D341Med (cell line): ENCODE measurements at places on chromosomes 2 and 18.

DNA sequence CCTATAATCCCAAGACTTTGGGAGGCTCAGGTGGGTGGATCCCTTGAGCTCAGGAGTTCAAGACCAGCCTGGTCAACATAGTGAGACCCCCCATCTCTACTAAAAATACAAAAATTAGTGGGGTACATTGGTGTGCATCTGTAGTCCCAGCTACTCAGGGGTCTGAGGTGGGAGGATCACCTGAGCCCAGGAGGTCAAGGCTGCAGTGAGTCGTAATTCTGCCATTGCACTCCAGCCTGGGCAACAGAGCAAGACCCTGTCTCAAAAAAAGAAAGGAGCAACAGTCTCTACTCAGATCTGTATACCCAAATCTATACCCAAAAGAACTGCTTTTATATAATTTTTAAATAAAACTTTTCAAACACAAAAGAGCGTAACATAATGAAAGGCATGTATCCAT lies 5.5 kb upstream of the HSBP1L1 start:
- no peak for DNase-seq

DNA sequence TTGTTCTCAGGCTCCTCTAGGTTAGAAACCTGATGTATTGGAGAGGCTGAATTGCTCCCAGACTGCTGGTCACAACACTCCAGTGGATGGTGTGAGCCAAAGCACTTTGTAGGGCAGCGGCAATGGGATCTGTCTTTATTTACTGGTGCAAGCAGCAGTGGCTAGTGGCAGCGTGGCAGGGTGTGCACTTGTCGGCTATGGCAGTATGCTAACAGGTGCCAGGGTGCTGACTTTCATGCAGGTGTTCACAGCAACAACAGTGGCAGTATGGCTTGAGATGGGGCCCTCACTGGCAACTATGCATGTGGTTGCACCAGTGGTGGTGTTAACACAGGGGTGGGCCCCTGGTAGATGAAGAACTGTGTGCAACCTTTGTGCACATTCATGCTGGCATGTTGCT lies 347.8 kb downstream of the DSC3 start:
- no peak for DNase-seq

- DNase-seq: no peak
Observed at GRCh38 chr2:20191714-20192569, 33.0 kb downstream of the SDC1 start.

DNA sequence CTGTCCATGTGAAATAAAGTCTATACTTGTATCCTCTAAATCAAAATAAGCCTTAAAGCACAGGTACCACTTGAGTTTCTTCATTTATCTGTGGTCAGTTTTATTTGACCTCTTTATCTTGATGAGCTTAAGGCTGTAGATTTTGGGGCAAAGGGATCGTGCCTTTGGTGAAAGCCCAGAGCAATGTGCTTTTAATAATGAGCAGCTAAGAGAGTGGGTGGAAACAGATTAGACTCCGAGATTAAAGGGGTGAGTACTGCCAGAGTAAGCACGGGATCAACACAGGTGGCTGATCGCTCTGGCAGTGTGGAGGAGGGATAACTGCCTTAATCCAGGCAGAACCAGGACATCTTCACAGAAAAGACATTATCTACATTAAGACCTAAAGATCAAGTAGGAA lies 280.4 kb downstream of the TDRD15 start:
- DNase-seq: peak; percentile 49

- no peak for DNase-seq
Observed at GRCh38 chr2:160479269-160479668, 14.3 kb downstream of the RBMS1 start.

DNA sequence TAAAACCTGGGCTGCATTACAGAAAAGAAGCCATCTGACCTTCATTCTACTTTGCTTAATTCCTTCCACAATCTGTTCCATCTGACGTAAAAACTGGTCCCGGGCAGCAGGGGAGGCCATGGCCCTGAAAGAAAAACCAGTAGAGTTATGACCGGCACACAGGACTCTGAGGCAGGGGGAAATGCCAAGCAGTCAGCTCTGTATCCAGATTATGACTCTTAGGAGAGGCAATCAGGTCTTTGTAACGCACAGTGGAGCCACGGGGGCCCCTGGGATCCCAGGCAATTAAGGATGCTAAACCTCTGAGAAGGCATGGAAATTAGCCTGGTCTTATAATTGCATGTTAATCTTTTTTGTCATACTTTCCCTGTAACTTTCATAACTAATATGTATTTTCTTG lies 78.4 kb downstream of the CCDC93 start:
- peak; percentile 62 for DNase-seq

DNA sequence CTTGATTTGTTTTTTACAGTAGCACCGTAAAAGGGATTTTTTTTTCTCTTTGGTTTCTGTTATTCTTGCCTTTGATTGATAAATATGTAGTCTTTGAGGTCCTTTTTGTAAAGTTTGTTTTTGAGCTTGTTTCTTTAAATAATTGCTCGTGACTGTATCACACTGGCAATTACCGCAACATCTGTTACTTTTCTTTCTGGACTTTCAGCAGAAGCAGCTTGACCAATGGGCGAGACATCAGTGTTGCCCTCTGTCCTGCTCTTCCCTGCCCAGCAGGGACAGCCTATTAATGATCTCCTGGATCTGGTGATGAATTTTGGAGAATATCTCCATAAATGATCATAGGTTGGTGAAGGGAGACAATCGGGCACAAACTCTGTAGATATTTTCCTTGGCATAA lies 74.9 kb downstream of the TDRD15 start:
- no peak for DNase-seq

DNA sequence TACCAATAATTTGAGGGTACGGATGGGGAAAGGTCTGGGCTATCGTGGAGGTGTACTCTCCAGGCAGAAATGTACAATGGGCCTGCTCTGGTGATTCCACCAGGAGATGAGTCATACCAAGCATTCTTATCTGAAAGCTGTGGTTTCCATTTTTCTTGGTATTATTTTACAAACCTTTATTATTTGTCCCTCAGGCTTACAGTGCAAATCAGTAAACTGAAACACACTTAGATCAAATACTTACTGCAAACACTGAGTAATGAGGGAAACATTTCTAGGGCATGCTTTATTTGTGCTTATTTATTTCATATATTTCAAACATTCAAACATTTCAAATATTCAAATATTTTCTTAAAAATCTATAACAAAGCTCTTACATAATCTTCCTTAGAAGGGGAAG lies 319.8 kb downstream of the RND3 start:
- DNase-seq: no peak

DNA sequence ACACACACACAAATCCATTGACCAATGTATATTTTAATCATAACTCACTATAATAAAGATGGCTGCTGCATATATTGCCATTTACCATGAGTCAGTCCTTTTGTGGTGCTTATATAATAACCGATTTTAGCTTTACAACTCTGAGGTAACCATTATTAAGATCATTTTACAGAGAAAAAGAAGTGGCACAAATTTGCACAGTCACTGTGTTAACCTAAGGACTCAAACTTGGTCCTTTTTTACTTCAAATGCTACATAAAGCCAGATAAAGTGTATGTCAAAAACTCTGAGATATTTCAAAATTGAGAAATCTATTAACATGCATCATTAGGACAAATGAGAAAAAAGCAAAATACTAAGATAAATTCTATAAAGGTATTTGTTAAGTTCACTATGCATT lies 923.7 kb downstream of the NRXN1 start:
- no peak for DNase-seq

GRCh38 chr18:55422456-55423180 lies 165.4 kb downstream of the TCF4 start:
- DNase-seq: no peak

DNA sequence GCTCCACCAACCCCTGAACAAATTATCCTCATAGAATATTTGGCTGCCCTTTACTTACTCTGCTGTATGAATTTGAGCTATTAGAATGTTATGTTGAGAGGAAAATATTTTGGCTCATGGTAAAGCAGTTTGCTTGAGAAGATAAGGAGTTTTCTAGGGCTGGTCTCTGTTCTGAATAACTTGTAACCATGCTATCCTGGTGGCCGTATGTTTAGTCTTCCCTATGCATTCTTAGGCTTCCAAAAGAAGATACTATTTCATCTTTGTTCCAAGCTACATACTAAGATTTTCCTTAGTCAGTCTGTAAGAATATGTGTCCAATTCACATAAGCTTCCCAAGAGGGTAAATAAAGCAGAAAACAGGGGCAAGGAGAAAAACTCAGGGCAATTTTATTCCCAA lies 1105.1 kb upstream of the PIK3C3 start:
- no peak for DNase-seq

GRCh38 chr2:168545439-168546082 lies 89.5 kb downstream of the CERS6 start:
- DNase-seq: no peak

GRCh38 chr18:53541924-53542323 lies 682.5 kb downstream of the MBD2 start:
- no peak for DNase-seq

- DNase-seq: no peak
Observed at GRCh38 chr18:48544661-48545415, 6.0 kb downstream of the CTIF start.

DNA sequence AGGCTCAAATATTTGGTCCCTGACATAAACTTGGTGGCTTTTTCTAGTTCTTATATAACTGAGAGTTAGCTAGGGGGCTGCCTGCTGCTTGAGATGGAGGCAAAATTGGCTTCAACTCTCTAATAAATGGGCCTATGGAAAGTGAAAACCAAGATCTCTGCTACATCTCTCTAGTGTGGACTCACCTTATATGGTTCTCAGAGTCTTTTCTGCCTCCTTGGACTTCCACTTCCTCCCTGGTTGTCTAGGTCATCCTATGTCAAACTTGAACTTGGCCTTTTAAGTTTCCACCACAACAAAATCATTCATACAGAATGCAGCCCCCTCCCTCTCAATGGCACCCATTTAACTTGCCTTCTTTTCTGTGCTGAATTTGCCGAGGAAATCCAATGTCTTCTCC lies 23.9 kb upstream of the ARHGAP25 start:
- no peak for DNase-seq

- DNase-seq: no peak
Observed at GRCh38 chr2:102442967-102443828, 20.2 kb downstream of the IL18RAP start.

DNA sequence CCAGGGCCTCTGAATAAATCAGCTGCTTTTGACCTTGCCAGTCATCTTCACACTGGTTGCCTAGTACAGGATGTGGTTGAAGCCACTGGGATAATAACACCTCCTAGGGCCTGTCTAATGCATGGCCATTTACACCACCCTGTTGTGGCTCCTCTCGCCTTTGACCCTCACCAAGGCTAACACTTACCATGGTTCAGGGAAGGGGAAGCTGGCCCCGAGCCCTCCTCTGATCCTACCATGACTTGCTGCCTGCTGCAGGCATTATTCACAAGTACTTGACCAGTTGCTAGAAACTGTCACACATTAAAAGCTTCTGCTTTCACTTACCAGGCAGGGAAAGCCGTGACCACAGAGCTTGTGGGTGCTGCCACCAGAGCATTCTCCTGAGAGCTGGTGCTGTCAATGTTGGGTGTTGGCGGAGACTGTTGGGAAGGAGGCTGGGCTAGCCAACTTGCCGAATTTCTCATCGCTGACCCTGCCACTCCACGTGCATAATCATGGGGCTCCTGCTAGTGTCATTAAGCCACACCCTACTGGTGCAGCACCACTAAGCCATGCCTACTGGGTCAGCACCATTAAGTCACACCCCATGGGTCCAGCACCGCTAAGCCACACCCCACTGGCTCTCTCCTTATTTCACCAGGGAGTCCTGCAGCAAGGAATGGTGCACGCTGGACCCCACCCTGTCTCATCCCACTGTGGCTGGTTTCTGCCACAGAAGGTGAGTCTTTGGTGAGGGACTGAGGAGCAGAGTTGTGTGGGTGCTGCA lies 47.0 kb upstream of the TTC39C start:
- no peak for DNase-seq

DNA sequence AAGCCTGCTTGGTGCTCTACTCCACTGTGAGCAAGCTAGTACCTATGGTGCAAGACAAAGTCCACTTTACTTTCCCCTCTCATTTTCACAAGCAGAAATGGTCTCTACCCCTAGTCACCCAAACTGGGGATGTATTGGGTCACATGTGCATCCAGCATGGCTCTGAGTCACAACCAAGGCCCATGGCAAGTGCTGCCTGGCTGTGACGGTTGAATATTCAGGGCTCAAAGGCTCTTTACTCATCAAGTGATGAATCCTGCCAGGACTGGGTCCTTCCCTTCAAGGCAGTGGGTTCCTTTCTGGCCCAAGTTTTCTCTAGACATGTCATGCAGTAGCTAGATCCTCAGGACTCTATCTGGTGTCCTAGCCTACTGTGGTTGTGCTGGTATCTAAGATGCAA lies 311.5 kb downstream of the DLGAP1 start:
- DNase-seq: no peak

DNA sequence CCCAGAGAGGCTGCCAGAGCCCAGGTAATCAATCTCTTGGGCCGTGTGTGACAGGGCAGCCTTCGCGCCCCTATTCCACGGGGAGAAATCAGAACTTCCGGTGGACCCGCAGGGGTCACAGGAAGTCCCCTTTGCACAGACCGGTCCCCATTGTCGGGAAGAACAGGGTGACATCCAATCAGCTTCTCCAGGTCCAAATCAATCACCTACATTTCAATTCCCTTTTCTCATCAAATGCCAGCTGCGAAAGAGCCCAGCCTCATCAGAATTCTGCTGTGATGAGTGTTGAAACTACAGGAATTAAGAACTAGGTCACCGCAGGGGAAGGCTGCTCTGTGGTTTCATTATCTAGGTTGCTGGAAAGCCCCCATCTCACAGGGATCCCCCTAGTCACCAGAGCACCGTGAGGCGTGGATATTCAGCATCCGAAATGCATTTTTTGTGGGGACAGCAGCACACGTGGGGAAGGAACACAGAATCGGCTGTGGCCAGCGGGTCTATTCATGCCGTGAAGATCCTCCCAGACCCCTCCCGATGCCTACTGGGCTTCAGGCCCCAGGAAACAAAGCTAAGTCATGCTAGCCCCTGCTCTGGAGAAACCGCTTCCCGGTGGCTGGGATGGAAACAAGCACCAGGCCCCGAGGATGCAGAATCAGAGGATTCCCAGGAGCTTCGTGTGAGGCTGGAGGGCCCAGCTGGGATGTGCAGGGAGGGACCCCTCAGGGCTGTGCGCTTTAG lies 193.7 kb upstream of the ID2 start:
- no peak for DNase-seq

GRCh38 chr18:38369772-38370690 lies 804.4 kb upstream of the CELF4 start:
- no peak for DNase-seq

GRCh38 chr2:46025676-46026075 lies 271.5 kb upstream of the EPAS1 start:
- no peak for DNase-seq

- DNase-seq: no peak
Observed at GRCh38 chr18:52190631-52191030, 149.4 kb upstream of the DCC start.

- DNase-seq: no peak
Observed at GRCh38 chr2:605674-606608, 71.3 kb downstream of the TMEM18 start.

DNA sequence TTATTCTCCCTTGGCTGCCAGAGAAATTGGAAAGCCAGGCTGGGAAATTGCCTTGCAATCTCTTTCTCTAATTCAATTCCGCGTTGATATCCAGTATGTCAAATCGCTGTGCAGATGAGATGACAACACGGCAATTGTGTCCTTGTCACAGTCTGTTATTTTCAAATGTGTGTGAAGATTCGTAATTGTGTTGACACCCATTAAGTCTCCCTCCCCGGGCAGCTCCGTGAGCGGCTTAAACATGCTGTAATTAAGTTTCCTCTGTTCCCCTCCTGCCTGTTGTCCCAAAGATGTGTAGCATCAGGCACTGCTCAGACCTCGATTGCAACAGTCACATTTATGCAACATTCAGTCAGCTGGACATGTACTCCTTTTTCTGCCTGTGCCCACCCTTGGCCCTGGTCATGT lies 209.5 kb downstream of the LPIN1 start:
- DNase-seq: no peak

GRCh38 chr2:10538224-10538894 lies 90.2 kb upstream of the ODC1 start:
- DNase-seq: no peak
